Left ventricle myocardium superior (tissue), 1 donor: ENCODE measurements at places on chromosomes 2 and 18. TPM values are rescaled to one million over a fixed set of nuclear protein-coding genes. Genes with fewer than 3 reads are reported as not detected.

Gene EFHD1
- 21.7 TPM for total RNA-seq

Gene SCG2
- not detected for total RNA-seq

Gene BABAM2
- total RNA-seq, result 56.8 TPM

Gene DPP10
- 0.27 TPM for total RNA-seq

Gene FSHR
- total RNA-seq, result 0.20 TPM

Gene PRKAG3
- 0.12 TPM for total RNA-seq

Gene ELOA2
- total RNA-seq, result not detected

Gene TEX51
- not detected for total RNA-seq

Gene IMPA2
- total RNA-seq, result 73.3 TPM

Gene PDE11A
- 4.4 TPM for total RNA-seq

Gene CD302
- total RNA-seq, result 19.9 TPM

Gene ESPNL
- not detected for total RNA-seq

Gene SP9
- total RNA-seq, result not detected

Gene FBXO15
- not detected for total RNA-seq

Gene ARID5A
- 6.9 TPM for total RNA-seq

Gene MALT1
- 11.8 TPM for total RNA-seq

Gene PSMA8
- 0.20 TPM for total RNA-seq

Gene ZNF532
- 64.2 TPM for total RNA-seq
